ENCODE measurements at places on chromosomes 3 and 15.

- no peak for DNase-seq
- no peaks in the 10 kb centered on the region for H3K4me1 ChIP-seq
- no peak overlapping the region for H3K4me3 ChIP-seq
- no peaks in the 10 kb centered on the region for H3K36me3 ChIP-seq
- H3K27ac ChIP-seq: no peak overlapping the region
Measured at GRCh38 chr15:34810443-34811129, 15.2 kb upstream of the ACTC1 start.

- H3K27me3 ChIP-seq: no peaks in the 10 kb centered on the region
- DNase-seq: no peak
- no peaks in the 10 kb centered on the region for H3K36me3 ChIP-seq
- H3K27ac ChIP-seq: no peak overlapping the region
Measured at GRCh38 chr3:146903927-146904326, 298.8 kb upstream of the PLSCR5 start.

DNA sequence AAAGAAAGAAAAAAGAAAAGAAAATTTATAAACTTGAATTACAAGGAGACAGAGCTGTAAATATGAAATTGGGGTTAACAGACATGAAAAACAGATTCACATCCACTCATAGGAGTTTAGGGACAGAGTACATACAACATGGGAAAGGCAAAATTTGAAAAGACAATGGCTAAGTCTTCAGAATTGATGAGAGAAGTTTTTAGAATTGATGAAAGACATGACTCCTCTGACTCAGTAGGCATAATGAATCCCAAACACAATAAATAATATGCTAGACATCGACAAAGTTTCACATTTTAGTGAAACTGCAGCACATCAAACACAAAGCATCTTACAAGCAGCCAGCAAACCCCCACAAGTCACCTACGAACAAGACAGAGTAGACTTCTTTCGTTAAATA, 84.4 kb upstream of the MELTF start:
- H3K36me3 ChIP-seq: peaks cover 36% of the 10 kb centered on the region
- no peak overlapping the region for H3K27ac ChIP-seq
- no peak overlapping the region for H3K4me3 ChIP-seq
- H3K27me3 ChIP-seq: no peaks in the 10 kb centered on the region
- H3K4me1 ChIP-seq: peaks cover 8% of the 10 kb centered on the region

DNA sequence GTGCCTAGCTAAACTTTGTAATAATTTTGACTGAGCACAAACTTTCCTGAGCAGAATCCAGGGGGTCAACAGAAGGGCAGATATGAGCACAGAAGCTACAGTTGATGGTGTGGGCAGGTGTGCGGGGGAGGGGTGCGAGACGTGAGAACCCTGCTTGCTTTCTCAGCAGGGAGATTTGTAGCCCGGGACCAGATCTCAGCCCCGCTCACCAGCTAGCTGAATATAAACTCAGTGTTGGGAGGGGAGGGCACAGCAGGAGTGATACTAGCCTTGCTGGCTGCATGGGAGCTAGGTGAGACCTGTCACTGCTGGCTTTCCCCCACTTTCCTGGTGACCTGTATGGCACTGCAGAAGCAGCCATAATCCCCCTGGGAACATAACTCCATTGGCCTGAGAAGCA, 83.4 kb downstream of the CLDN1 start:
- H3K27ac ChIP-seq: no peak overlapping the region
- H3K36me3 ChIP-seq: no peaks in the 10 kb centered on the region
- H3K27me3 ChIP-seq: peaks cover 2% of the 10 kb centered on the region
- H3K4me3 ChIP-seq: no peak overlapping the region

- H3K4me1 ChIP-seq: no peaks in the 10 kb centered on the region
- no peaks in the 10 kb centered on the region for H3K27me3 ChIP-seq
- H3K4me3 ChIP-seq: no peak overlapping the region
Measured at GRCh38 chr3:173128633-173129032, 12.4 kb downstream of the SPATA16 start.

- H3K27ac ChIP-seq: no peak overlapping the region
- no peaks in the 10 kb centered on the region for H3K36me3 ChIP-seq
- no peak overlapping the region for H3K4me3 ChIP-seq
- DNase-seq: no peak
- H3K27me3 ChIP-seq: no peaks in the 10 kb centered on the region
Measured at GRCh38 chr3:81041331-81041730, 720.1 kb downstream of the GBE1 start.
